T-helper 17 cell (primary cell): ENCODE measurements at places on chromosomes 16 and 17.

- DNase-seq, result no peak
- peaks cover 20% of the 10 kb centered on the region for H3K4me1 ChIP-seq
- H3K4me3 ChIP-seq, result peak overlapping the region; percentile 89
- H3K36me3 ChIP-seq, result no peaks in the 10 kb centered on the region
- no peaks in the 10 kb centered on the region for H3K27me3 ChIP-seq
- peak overlapping the region; percentile 34 for H3K27ac ChIP-seq
Measured at GRCh38 chr17:20073055-20073979, 64.2 kb downstream of the SPECC1 start.

DNA sequence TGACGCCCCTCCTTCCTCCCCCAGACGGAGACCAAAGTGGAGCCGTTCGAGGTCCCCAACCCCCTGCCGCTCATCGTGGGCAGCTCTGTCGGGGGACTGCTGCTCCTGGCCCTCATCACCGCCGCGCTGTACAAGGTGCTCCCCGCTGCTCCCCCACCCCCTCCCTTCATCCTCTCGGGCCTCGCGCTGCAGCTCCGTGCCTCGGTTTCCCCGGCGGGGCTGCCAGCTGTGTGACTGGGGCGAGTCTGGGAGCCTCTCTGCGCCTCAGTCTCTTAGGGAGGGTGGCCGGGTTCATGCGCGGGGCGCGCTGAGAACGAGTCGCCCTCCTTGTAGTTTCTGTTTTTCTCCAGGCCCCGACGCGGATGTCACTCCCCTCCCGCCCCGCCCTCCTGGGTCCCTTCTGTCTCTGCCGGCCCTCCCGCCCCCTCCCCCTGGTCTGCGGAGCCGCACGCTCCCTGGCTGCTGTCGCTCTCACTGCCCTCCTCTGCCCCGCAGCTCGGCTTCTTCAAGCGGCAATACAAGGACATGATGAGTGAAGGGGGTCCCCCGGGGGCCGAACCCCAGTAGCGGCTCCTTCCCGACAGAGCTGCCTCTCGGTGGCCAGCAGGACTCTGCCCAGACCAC is 23.7 kb upstream of the ITGAX start:
- H3K27ac ChIP-seq, result peak overlapping the region; percentile 24
- peaks cover 13% of the 10 kb centered on the region for H3K36me3 ChIP-seq
- H3K27me3 ChIP-seq, result peaks cover 27% of the 10 kb centered on the region
- H3K4me3 ChIP-seq, result peak overlapping the region; percentile 79

GRCh38 chr16:72604375-72604774 is 432.4 kb upstream of the PMFBP1 start:
- H3K27me3 ChIP-seq, result no peaks in the 10 kb centered on the region
- no peaks in the 10 kb centered on the region for H3K36me3 ChIP-seq
- no peak overlapping the region for H3K4me3 ChIP-seq

GRCh38 chr16:75402821-75403475 is 30.4 kb downstream of the CFDP1 start:
- DNase-seq, result no peak
- peaks cover 5% of the 10 kb centered on the region for H3K4me1 ChIP-seq
- no peak overlapping the region for H3K27ac ChIP-seq
- H3K36me3 ChIP-seq, result peaks cover 3% of the 10 kb centered on the region
- H3K27me3 ChIP-seq, result no peaks in the 10 kb centered on the region

DNA sequence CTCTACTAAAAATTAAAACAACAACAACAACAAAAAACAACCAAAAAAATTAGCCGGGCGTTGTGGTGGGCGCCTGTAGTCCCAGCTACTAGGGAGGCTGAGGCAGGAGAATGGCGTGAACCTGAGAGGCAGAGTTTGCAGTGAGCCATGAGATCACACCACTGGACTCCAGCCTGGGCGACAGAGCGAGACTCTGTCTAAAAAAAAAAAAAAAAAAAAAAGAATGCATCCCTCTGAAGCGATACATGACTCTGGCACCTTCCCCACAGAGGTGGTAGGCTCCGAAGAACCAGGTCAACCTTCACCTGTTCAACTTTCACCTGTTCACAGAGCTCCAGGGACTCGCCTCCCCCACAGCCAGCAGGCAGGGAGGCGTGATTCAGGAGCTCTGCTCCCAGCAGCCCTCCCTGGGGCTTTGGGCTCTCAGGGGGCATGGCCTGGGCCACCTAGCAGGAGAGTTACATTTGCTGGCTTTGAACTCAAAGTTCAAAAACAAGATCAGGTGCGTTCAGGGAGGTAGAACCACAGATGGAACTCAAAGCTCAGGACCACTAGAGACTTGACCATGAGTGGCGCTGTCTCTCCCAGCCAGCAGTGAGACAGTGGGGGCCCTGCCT is 5.6 kb downstream of the VAC14 start:
- H3K27ac ChIP-seq, result no peak overlapping the region
- no peak overlapping the region for H3K4me3 ChIP-seq
- no peak for DNase-seq
- peaks cover 16% of the 10 kb centered on the region for H3K4me1 ChIP-seq
- no peaks in the 10 kb centered on the region for H3K36me3 ChIP-seq

DNA sequence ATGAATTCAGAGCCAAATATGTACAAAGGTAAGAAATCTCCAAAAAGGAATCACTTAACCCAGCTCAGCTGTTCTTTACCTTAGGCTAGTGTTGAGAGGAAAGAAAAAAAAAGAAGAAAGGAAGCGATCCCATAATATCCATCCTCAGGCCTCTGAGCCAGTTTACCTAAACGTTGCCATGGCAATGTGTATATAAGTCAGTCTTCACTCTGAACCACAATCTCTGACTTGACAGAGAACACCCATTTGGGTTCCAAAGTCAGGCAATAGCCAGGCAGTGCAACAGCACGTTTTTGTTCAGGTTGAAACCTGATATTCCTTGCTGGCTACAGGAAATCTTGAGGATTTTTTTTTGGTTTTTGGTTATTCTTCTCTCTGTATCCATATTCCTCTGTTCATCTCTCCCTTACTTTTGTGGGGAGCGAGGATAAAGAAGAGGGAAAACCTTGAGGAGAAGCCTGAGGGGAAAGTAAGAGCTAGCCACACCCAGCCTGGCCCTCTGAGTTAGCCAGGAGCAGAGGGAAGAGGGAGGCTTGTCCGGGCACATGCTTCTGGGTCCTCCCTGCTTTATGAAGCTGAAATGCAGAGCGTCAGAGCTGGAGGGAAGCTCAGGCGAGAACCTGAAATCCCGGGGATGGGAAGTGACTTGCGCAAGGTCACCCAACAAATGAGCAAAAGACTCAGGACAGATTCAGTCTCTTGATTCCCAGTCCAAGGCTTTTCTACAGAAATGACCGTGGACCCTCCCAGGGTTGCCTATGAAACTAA is 152.7 kb downstream of the SOX9 start:
- no peak for DNase-seq
- no peaks in the 10 kb centered on the region for H3K4me1 ChIP-seq
- H3K36me3 ChIP-seq, result no peaks in the 10 kb centered on the region
- no peaks in the 10 kb centered on the region for H3K27me3 ChIP-seq
- H3K27ac ChIP-seq, result no peak overlapping the region

DNA sequence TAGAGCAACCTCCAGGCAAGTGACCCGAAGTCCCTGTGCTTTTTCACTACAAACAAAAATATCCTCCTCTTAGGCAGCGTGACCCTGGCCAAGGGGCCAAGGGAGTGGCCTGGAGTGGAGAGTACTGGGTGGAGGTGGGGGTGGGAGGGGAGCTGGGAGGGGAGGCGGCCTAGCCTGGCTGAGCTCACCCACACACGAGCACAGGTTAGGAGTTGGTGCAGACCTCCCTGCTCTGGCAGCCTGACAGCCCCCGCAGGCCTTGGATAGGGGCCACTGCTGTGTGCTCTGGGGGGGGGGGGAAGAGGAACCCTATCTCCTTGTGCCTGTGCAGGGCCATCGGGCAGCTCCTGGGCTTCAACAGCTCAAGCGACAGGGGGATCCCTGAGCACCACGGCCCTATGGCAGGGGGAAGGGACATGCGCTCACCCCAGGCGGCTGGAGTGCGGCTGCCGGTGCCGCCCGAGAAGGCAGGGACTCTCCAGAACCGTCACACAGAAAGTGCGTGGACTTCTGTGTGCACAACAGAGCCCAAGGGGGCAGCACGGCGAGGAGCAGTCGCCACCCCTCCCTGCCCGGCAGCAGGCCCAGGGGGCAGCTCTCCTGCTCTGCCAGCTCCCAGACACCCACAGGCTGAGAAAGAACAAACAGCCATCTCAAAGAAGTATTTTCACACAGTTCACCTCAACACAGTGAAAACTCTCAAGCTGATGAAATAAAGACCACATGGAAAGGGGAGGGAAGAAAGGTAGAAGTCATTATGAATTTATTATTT is 13.3 kb downstream of the SLC16A3 start:
- no peak for DNase-seq
- peaks cover 42% of the 10 kb centered on the region for H3K4me1 ChIP-seq
- H3K4me3 ChIP-seq, result peak overlapping the region; percentile 59

DNA sequence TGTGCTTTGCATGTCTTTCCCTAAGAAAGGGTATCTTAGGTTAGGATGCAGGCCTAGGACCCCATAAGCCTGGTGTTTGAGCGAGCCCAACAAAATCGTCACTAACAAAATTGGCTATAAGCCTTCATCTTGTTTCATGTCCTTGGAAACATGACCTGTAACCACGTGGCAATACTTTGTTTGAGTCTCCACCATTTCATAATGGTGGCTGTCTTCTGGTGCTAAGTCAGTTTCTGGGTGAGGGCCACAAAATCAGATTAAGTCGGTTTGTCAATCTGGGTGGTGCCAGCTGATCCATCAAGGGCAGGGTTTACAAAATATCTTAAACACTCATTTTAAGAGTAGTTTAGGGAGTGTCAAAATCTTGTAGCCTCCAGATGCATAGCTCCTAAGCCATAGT is 33.0 kb downstream of the C16orf54 start:
- DNase-seq, result no peak
- no peaks in the 10 kb centered on the region for H3K36me3 ChIP-seq
- H3K4me1 ChIP-seq, result peaks cover 14% of the 10 kb centered on the region
- no peaks in the 10 kb centered on the region for H3K27me3 ChIP-seq

DNA sequence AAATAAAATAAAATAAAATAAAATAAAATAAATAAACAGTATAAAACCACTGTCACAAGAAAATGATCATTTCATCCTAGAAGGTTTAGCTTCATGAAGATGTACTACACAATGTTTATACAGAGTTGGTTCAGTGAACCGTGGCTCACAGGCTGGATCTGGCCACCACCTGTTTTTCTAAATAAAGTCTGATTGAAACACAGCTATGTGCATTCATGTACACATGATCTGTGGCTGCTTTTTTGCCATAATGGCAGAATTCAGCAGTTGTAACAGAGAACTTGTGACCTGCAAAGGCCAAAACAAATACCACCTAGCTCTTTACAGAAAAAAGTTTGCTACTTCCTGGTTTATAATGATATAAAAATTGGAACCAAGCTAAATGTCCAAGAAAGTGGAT is 12.6 kb upstream of the RPRML start:
- H3K36me3 ChIP-seq, result peaks cover 3% of the 10 kb centered on the region
- DNase-seq, result no peak
- H3K27me3 ChIP-seq, result peaks cover 27% of the 10 kb centered on the region
- no peak overlapping the region for H3K27ac ChIP-seq
- H3K4me3 ChIP-seq, result no peak overlapping the region

- peaks cover 72% of the 10 kb centered on the region for H3K4me1 ChIP-seq
- H3K36me3 ChIP-seq, result peaks cover 2% of the 10 kb centered on the region
- DNase-seq, result no peak
- peak overlapping the region; percentile 95 for H3K27ac ChIP-seq
Measured at GRCh38 chr17:78726513-78726912, 55.6 kb downstream of the CYTH1 start.

DNA sequence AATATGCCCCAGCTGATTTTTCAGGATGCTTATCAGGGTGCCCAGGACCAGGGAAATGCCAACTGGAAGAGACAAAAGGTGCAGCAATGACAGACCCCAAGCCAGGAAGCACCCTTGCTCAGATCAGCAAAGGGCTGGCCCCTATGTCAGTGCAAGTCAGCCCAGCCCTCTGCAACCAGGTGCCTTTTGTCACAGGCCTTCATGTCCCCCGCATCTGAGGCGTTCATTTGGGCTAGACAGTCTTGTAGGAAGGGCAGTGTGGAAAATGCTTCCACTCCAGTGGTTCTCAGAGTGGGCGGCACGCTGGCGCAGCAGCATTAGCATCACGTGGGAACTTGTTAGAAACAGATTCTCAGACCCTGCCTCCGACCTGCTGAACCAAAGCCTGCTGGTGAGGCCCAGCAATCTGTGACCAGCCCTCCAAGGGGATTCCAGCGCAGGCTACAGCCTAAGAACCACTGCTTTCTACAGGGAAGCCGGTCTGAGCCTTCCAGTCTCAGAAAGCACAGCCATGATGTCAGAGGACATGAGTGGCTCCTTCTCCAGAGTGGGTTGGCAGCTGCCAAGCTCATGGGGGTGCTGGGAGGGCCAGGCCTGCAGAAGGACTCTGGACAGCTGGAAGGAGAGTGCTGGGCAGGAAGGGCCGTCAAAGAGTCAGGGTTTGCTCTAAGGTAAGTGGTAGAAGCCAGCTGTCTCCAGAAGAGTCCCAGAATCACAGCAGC is 13.1 kb downstream of the SLC47A2 start:
- no peaks in the 10 kb centered on the region for H3K36me3 ChIP-seq
- H3K4me1 ChIP-seq, result no peaks in the 10 kb centered on the region
- no peak overlapping the region for H3K4me3 ChIP-seq
- H3K27me3 ChIP-seq, result no peaks in the 10 kb centered on the region

DNA sequence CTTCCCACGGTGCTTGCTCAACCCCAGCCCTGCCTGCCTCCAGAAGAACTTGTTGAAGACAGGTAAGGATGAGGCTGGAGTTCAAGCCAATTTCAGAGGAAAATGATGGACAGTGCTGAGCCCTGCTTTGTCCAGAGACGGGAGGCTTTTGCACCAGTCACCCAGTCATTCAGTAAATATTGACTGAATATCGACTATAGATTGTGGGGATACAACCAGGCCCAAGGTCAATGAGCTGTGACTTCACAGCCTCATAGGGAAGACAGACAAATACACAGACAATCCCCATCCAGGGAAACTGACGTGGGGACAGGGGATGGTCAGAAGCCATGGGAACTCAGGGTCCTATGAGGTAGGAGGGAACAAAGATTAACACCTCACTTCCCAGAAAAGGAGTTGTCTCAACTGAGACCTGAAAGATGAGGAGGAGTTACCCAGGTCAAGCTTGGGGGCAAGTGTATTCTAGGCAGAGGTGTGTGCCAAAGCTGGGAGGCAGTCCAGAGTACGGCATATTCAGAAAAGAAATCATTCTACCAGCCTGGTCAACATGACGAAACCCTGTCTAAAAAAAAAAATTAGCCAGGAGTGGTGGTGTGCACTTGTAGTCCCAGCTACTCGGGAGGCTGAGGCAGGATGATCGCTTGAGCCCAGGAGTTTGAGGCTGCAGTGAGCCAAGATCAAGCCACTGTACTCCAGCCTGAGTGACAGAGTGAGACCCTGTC is 5.9 kb upstream of the DOC2A start:
- DNase-seq, result no peak
- H3K27me3 ChIP-seq, result peaks cover 6% of the 10 kb centered on the region
- peaks cover 14% of the 10 kb centered on the region for H3K4me1 ChIP-seq
- H3K27ac ChIP-seq, result no peak overlapping the region
- peaks cover 2% of the 10 kb centered on the region for H3K36me3 ChIP-seq

- H3K36me3 ChIP-seq, result no peaks in the 10 kb centered on the region
- H3K4me1 ChIP-seq, result no peaks in the 10 kb centered on the region
- DNase-seq, result no peak
- no peaks in the 10 kb centered on the region for H3K27me3 ChIP-seq
- no peak overlapping the region for H3K27ac ChIP-seq
Measured at GRCh38 chr16:54160252-54160860, 126.2 kb downstream of the IRX3 start.
